GOT3 (cell line): ENCODE measurements at places on chromosomes 7 and 10.

DNA sequence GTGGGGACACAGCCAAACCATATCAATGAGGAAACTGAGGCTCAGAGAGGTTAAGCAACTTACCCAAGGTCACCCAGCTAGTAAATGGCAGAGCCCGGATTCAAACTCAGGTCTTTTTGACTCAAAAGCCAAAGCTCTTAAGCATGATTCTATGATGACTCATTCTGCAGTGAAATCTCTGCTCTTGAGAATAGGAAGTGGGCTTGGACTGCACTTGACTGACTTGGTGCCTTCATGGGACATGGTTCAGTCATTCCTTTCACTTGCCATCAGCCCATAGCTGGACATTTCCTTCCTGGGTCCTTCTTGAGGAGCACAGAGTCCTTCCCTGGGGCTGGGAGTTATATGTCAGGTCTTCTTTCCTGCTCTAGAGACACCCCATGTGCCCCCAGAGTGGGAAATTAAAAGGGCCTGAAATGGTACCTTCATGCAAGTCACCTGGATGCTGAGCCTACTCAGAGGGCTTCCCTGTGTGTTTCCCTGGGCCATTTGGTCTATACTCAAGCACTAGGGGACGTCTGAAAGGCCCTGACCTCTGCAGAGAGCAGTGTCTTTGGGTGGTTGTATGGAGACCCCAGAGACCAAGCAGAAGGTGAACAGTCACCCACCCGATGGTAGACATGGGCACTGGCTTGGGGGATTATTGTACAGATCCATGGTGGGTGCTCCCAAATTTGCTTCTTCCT is 62.4 kb upstream of the SDK1 start:
- no peak for DNase-seq

DNA sequence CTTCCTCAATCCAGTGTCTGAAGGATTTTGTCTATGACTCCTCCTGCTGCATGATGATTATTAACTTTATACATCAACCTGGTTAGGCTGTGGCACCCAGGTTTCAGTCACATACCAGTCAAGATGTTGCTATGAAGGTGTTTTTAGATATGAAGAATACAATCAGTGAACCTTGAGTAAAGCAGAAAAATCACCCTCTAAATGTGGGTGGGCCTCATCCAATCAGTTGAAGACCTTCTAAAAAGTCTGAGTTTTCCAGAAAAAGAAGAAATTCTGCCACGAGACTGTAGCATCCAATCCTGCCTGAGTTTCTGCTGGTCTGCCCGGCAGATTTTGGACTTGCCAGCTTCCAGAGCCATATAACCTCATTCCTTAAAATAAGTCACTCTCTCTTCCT is 126.1 kb upstream of the FRMD4A start:
- no peak for DNase-seq

GRCh38 chr7:1345796-1346755 is 113.2 kb downstream of the MICALL2 start:
- no peak for DNase-seq

GRCh38 chr7:113444261-113444660 is 325.9 kb upstream of the SMIM30 start:
- no peak for DNase-seq

- no peak for DNase-seq
These were observed 49.6 kb upstream of the CAV2 start for GRCh38 chr7:116449950-116450349.

GRCh38 chr10:66294538-66294937 is 631.3 kb upstream of the LRRTM3 start:
- no peak for DNase-seq

- DNase-seq, result no peak
These were observed 57.7 kb downstream of the PRTFDC1 start for GRCh38 chr10:24894728-24895127.

DNA sequence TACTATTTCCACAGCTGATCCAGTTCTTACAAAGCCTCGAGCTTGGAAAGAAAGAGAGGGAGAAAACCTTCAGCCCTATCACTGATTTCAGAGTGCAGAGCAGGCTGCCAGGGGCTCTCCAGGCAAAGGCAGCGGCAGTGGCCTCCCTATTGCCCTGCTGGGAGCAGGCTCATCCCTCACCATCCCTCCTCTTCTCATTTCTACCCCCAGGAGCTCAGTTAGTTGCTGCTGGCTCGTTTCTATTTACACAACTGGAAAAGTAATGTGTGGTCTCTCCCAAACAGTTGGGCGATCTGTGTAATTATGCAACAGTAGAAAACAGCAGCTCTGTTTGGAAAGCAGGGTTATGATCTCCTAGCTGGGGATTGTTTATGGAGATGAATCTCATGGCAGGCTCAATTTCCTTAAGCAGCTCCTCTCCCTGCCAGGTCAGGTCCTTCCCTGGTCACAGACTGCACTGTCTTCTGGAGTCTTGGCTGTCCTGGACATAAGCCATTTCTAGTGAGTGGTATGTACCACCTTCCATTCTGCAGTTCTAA is 28.7 kb upstream of the TNS3 start:
- DNase-seq, result no peak

- DNase-seq, result no peak
These were observed 354.2 kb downstream of the DNAJB6 start for GRCh38 chr7:157690833-157691585.
